Stimulated activated CD4-positive, alpha-beta T cell treated with anti-CD3 and anti-CD28 coated beads, Interleukin-1b, Interleukin-23, amount 100 ng/mL, for 1 hour (primary cell): ENCODE measurements at places on chromosomes 7 and 10.

GRCh38 chr10:101438881-101439391 lies 85.0 kb downstream of the BTRC start:
- no peak for DNase-seq

GRCh38 chr10:20257422-20257821 lies 441.2 kb downstream of the PLXDC2 start:
- DNase-seq = no peak

GRCh38 chr10:70965566-70965965 lies 77.2 kb upstream of the PCBD1 start:
- DNase-seq = no peak

- DNase-seq = no peak
Measured at GRCh38 chr7:82345886-82346285, 97.7 kb downstream of the CACNA2D1 start.
